ENCODE measurements at places on chromosomes 3 and 15.

- DNase-seq = no peak
Observed at GRCh38 chr15:27589260-27589659, 509.9 kb downstream of the OCA2 start.

DNA sequence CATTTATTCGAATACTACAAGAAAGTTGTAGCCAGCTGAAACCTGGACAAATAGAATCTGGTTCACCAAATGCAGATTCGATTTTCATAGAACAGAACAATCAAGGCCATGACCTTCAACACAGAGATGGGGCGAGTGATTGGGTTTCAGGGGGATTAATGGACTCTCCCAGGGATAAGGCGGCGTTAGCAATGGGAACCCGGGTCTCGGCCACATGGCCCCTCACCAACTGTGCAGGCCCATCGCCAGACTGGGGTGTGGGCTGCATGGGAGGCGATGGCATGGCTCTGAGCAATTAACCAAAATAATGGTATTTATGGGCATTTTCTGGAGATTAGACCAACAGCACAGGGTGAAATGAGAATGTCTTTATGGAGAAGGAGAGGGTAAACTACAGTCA lies 34.2 kb downstream of the VGLL4 start:
- no peak for DNase-seq

- DNase-seq = no peak
Observed at GRCh38 chr3:187352581-187353575, 15.3 kb upstream of the RTP4 start.

DNA sequence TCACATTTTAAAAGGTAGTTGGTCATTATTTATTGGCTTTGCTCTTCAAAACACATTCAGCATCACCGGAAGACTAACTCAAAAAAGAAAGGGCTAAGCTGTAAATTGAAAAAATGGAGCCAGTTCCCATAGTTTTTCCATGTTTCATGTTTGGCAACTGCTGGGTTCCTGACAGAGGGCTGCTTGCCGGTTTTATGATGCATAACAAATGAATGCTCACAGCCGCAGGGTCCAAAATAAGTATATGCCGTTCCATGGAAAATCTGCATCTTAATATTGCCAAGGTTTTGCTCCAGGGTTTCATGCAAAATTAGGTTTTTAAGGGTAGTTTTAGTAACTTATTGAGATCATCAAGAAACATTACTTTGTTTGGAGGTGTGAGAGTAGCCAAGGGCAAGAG lies 15.8 kb downstream of the SLC12A1 start:
- DNase-seq = no peak

DNA sequence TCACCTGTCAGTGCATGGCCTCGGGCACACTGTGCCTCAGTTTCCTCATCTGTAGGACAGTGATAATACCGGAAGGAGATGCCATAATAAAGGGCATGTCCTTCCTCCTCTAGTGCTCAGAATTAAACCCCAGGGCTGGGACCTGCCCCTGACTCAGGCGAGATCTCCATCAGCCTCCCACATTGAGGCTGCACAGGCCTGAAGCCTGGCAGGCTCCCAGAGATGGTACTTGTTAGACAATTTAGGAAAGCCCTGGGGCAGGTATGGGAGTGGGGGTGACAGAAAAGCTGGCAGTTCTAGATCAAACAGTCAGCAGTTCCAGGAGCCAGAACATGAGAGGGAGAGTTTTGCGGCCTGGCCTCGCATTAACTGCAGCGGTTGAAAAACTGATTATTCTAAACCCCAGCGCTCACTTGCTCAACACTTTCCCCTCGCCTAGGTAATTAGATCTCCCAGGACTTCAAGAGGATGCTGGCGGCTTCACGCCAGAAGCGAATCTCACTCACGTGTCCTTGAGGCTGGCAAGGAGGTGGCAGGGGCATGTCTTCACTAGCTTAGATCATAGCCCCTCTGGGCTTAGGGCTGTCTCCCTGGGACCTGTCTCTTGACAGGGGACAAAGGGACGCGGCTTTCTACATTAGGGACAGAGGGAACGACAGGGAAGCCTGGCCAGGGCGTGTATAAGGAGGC lies 73.1 kb downstream of the ATP2B2 start:
- no peak for DNase-seq

GRCh38 chr3:172153335-172153861 lies 114.0 kb downstream of the FNDC3B start:
- DNase-seq = peak; percentile 24

GRCh38 chr15:62631076-62631724 lies 411.3 kb upstream of the TPM1 start:
- no peak for DNase-seq

- no peak for DNase-seq
Observed at GRCh38 chr3:901953-902778, 190.7 kb upstream of the CNTN6 start.

DNA sequence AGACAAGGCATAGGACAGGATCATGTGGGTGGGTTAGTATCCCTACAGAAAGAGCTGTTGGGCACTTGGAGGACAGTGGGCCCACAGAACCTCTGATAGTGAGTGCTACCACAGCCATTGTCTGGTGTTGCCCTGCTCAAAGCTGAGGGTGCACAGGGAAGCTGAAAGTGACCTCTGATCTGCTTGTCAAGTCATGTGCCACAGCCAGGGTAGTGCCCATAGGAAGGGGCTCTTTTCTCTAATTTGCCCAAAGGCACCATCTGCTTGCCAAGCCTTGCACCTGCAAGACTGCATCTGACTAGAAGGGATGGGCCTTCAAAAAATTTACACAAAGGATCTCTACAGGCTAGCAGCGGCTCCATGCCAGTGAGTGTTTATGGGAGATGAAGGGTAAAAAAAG lies 87.4 kb upstream of the GSK3B start:
- no peak for DNase-seq

DNA sequence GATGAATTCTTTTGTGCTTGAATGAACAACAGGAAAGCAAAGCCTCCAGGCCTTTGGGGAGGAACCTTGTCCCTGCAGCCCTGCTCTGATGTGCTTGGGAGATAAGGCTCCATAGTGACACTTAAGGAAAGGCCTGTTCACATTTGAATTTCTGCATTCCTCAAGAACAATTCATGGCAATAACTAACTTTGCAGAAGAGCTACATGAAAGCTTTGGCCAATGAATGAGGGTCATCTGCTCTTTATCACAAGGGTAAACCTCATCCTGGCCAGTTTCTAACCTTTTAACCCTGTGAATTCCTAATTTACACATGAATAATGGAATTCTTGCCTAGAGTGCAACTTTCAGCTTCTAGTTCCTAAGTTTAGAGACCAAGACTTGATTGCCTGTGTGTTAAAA lies 5.6 kb downstream of the PRTG start:
- DNase-seq = no peak

DNA sequence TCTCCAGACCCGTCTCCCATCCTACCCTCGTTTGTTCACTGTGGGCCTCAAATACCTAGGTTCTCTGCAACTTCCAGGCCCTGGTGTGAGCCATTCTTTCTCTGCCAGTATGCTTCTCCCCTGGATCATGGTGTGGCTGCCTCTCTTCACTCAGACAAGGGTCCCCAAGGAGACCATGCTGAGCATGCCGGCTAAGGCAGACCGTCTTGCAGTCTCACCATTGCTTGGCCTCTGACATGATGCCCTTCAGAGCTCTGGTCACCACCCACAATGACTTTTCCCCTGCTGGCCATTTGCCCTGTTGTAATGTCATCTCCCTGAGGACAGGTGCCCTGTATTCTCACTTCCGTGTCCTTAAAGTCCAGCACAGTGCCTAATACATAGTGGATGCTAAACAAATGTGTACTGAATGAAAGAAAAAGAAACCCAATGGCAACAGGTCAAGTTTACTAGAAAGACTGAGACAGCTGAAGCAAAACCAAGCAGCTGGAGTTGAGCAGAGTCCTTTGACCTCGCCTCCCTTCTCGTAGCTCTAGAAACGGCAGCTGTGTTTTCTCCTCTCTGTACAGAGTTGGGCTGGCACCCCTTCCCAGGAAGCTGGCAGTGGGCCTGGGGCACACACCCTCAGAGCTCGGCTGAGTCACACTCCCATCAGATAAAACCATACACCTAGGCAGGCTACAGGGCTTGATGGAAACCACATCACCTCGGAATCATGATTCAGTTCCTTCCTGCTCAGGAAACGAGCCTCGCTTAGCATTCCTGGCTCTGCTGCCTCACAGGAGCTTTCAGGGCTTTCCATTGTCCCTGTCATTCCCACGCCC lies 8.6 kb downstream of the TLR9 start:
- DNase-seq = peak; percentile 51

DNA sequence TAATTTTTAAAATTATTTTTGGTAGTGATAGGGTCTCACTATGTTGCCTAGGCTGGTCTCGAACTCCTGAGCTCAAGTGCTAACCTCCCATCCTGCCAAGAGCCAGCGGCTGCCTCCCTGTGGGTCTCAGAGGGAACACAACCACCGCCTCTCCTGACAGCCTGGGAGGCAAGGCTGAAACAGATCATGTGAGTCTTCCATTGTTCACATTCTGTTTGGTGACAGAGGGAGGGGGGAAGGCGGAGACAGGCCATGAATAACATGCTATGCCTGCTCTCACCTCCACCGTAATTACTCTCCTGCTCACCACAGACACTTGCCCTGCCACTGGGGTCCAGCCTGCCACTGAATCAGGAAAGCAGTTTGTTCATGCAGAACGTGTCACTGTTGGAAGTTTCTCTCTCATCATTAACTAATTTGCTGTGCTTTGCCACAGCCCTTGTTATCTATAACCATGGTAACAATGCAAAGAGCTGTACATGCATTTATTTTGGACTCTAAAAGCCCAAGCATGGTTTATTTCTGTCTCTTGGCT lies 78.4 kb upstream of the RASGRF1 start:
- no peak for DNase-seq

DNA sequence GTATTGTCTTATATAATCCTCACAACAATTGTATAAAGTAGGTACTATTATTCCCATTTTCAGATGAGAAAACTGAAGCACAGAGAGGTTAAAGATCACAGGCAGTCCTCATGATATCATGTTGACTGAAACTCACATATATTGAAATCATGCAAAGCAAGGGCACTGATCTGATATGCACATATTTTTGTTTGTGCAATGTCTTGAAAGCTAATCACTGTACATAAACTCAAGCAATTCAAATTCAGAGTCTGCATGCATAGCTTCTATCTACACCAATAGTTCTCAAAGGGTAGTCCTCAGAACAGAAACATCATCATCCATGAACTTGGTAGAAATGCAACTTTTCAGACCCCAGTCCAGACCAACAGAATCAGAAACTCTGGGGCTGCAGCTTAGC lies 119.2 kb upstream of the STT3B start:
- DNase-seq = no peak

DNA sequence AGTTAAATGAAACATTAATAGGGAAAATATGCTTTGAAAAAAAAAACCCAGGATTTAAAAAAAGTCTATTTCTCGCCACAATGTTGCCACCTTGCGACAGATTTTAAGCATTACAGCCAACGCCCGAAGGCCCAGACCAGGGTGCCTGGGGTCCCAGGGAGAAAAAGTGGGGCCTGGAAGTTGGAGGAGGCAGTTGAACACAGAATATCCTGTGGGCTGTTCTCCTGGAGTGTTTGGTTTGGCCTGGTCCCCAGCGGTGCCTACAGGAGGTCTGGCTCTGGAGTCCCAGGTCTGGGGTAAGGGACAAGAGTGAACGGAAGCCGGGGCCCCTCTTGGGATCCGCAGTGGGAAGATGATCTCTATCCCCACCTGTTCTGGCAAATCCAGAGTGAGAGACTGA lies 3.4 kb downstream of the RNU6-1 start:
- DNase-seq = no peak

GRCh38 chr3:127676456-127676855 lies 3.7 kb downstream of the ABTB1 start:
- no peak for DNase-seq

DNA sequence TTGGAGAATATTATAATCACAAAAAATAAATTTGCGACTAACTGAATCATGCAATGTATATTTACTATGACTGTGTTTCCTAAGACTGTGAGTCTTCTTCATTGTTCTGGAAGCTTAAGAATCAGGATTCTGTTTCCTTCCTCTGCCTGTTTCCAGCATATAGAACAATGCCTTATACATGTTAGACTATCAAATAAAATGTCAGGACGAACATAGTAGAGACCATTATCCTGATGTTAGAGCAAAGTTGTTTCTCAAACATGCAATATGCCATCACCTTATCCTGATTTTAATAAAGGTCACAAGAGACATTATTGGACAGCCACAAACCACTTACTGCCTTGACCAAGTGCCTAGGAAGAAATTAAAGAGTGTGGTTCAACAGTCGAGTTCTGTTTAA lies 457.4 kb upstream of the AGTR1 start:
- no peak for DNase-seq

Data from T-helper 2 cell (primary cell).